Mesenchymal stem cell (in vitro differentiated cells and primary cell): ENCODE measurements at places on chromosomes 6 and 20.

GRCh38 chr20:4082406-4083097, 67.2 kb upstream of the RNF24 start:
- H3K4me3 ChIP-seq = peak overlapping the region; percentile 56
- peaks cover 6% of the 10 kb centered on the region for H3K4me1 ChIP-seq
- DNase-seq = peak; percentile 89
- no peaks in the 10 kb centered on the region for H3K27me3 ChIP-seq

- H3K4me1 ChIP-seq = no peaks in the 10 kb centered on the region
- no peaks in the 10 kb centered on the region for H3K27me3 ChIP-seq
- H3K27ac ChIP-seq = no peak overlapping the region
- no peak for DNase-seq
- H3K4me3 ChIP-seq = no peak overlapping the region
- peaks cover 84% of the 10 kb centered on the region for H3K36me3 ChIP-seq
Observed at GRCh38 chr20:47215653-47216397, 140.7 kb downstream of the ZMYND8 start.

GRCh38 chr6:82143041-82143481, 104.5 kb downstream of the IBTK start:
- no peak overlapping the region for H3K27ac ChIP-seq
- DNase-seq = no peak
- H3K4me3 ChIP-seq = no peak overlapping the region
- peaks cover 7% of the 10 kb centered on the region for H3K36me3 ChIP-seq

DNA sequence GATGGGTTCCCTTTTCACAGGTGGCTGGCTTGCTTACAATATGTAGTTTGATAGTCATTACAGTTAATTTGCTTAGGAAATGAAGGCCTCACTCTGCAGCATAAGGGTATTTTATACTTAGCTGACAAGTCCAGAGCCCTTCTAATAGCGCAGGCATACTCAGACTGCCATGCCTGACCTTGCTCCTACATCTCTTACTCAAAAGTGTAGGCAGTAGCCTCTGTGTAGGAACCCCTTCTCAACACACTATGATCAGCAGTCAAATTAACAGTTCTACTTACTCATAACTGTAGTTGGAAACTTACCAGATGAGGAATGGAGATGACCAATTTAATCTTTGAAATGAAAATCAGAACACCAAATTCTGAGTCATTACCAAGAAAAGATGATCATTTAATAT, 373.5 kb downstream of the TBC1D32 start:
- no peak for DNase-seq
- no peak overlapping the region for H3K27ac ChIP-seq
- H3K36me3 ChIP-seq = no peaks in the 10 kb centered on the region
- no peak overlapping the region for H3K4me3 ChIP-seq

- H3K4me1 ChIP-seq = peaks cover 24% of the 10 kb centered on the region
- peak overlapping the region; percentile 74 for H3K27ac ChIP-seq
- H3K36me3 ChIP-seq = no peaks in the 10 kb centered on the region
- H3K4me3 ChIP-seq = peak overlapping the region; percentile 28
- DNase-seq = no peak
Observed at GRCh38 chr20:2814076-2814475, 711 bp upstream of the C20orf141 start.

DNA sequence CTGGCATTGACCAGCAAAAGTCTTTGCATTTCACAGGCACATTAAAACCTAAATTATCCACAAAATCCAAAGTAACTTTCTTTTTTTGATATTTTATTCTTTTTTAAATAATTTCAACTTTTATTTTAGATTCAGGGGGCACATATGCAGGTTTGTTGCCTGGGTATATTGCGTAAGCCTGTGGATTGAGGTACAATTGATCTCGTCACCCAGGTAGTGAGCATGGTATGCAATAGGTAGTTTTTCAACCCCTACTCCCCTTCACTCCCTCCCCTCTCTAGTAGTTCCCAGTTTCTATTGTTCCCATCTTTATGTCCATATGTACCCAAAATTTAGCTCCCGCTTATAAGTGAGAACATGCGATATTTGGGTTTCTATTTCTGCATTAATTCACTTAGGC, 97.6 kb downstream of the CEP57L1 start:
- H3K36me3 ChIP-seq = no peaks in the 10 kb centered on the region
- no peaks in the 10 kb centered on the region for H3K27me3 ChIP-seq
- no peak overlapping the region for H3K27ac ChIP-seq

DNA sequence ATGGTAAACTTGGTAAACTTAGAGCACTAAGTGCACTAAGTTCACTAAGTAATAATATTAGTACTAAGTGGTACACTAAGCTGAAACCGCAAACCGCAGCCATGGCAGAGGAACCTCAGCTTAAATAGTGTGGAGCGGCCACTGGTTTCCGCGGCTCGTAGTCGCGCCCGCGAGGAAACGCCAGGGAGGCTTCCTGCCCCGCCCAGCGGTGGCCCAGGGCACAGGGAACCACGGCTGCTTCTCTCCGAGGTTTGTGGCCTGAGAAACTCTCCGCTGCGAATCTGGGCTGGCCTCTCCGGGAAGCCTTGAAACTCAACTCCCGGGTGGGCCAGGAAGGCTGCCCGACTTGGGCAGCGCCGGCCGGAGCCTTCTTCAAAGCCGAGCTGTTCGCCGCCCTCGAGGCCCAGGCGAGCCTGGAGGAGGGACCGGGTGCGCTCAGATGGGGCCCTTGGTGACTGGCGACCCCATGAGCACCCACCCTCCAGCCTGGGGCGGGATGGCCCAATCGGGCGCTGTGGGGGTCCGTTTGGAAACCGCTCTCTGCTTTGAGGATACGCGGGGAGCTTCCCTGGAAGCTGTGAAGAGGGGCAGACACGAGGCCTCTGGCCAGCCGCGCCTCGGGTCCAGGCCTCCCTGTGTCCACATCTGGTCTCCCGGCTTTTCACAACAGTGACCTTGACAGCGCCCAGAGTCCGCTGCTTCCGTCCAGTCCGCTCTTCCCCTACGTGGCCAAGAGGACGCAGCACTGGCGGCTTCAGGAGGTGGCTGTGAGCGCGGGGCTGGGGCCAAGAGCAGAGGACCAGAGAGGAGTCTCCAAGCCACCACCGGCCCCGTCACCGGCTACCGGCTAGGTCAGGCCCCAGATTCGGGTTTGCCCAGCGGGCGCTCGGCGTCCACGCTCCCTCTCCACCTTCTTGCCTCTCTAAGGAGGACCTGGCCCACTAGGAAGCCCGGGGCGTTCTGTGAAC, 25.4 kb upstream of the HLA-E start:
- H3K27me3 ChIP-seq = peaks cover 79% of the 10 kb centered on the region
- peaks cover 4% of the 10 kb centered on the region for H3K4me1 ChIP-seq
- no peaks in the 10 kb centered on the region for H3K36me3 ChIP-seq
- no peak overlapping the region for H3K4me3 ChIP-seq

GRCh38 chr6:1695546-1696462, 86.1 kb downstream of the FOXC1 start:
- no peak overlapping the region for H3K27ac ChIP-seq
- H3K4me3 ChIP-seq = no peak overlapping the region
- H3K36me3 ChIP-seq = no peaks in the 10 kb centered on the region
- peaks cover 3% of the 10 kb centered on the region for H3K4me1 ChIP-seq

GRCh38 chr20:44738813-44739477, 6.7 kb upstream of the KCNK15 start:
- no peaks in the 10 kb centered on the region for H3K36me3 ChIP-seq
- no peak overlapping the region for H3K27ac ChIP-seq
- peak; percentile 65 for DNase-seq

DNA sequence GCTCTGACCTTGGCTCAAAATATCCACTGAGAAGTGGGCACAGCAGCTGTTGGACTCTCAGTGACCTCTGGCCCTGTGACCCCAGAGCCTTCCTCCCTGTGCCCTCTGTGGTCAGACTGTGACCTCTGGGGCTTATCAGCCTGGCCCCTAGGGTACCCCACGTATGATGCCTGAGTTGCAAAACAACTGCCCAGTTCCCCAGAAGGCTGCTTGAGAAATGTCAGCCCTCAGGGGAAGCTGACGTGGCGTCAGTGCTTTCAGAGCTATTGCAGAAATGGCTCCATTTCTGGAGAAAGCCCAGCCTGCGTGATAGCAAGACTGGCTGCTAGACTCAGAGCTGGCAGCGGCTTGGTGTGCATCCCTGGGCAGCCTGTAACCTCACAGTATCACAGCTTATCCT, 31.5 kb upstream of the TGM2 start:
- H3K36me3 ChIP-seq = no peaks in the 10 kb centered on the region
- H3K4me3 ChIP-seq = no peak overlapping the region
- no peak overlapping the region for H3K27ac ChIP-seq
- peak; percentile 87 for DNase-seq
- peaks cover 4% of the 10 kb centered on the region for H3K4me1 ChIP-seq

DNA sequence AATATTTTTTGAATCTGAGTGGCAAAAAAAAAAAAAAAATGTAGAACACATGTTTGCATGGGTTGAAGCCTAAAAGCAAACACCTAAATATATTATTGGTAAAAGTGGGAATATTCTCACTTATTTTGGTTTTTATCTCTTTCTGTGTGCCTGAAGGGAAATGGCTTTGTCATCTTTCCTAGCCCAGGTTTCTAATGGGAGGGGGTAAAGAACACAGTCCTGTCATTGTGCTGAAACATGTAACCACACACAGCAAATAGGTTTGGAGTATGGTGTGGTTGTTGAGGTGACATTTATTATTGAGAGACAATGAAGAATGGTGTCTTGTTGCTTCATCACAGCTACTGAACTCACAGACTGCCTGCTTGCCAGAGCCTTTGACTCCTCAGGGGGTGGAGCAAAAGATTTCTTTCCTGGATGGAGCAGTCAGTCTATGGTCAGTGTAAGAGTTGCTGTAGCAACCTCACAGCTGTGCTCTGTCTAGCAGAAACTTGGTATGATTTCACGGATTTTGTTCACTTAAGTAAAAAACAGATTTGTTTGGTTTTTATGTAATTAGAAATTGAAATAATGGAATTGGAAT, 70.2 kb downstream of the CEP57L1 start:
- H3K27me3 ChIP-seq = no peaks in the 10 kb centered on the region
- no peaks in the 10 kb centered on the region for H3K4me1 ChIP-seq
- peak; percentile 76 for DNase-seq

GRCh38 chr20:11267131-11267761, 593.4 kb upstream of the JAG1 start:
- no peaks in the 10 kb centered on the region for H3K27me3 ChIP-seq
- H3K4me3 ChIP-seq = no peak overlapping the region
- H3K27ac ChIP-seq = peak overlapping the region; percentile 91
- no peaks in the 10 kb centered on the region for H3K36me3 ChIP-seq

GRCh38 chr6:112501705-112502104, 154.6 kb downstream of the RFPL4B start:
- H3K27ac ChIP-seq = no peak overlapping the region
- H3K4me1 ChIP-seq = peaks cover 3% of the 10 kb centered on the region
- peak; percentile 92 for DNase-seq
- H3K27me3 ChIP-seq = no peaks in the 10 kb centered on the region

- H3K27me3 ChIP-seq = no peaks in the 10 kb centered on the region
- no peak for DNase-seq
- peak overlapping the region; percentile 5 for H3K27ac ChIP-seq
- peaks cover 55% of the 10 kb centered on the region for H3K36me3 ChIP-seq
Observed at GRCh38 chr20:31570021-31570463, 35.0 kb upstream of the ID1 start.

DNA sequence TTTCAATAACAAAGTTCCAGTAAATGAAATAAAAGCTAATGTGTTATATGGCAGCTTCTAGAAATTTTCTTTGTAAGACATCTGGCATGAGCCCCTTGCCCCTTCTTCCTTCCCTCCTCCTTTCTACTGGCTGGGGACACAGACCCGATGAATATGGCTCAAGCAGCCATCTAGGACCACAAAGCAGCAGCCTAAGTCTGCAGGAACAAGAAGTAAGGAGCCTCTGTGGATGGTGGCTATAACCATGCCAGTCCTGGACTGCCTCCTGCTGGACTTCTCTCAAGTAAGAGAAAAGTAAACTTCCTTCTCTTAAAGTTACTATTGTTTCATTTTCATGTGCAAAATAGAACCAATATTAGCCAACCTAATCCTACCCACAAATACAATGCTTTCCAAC, 114.9 kb upstream of the DST start:
- DNase-seq = peak; percentile 80
- H3K27me3 ChIP-seq = no peaks in the 10 kb centered on the region
- no peak overlapping the region for H3K4me3 ChIP-seq
- H3K4me1 ChIP-seq = peaks cover 16% of the 10 kb centered on the region
- H3K27ac ChIP-seq = no peak overlapping the region
- H3K36me3 ChIP-seq = no peaks in the 10 kb centered on the region
